ENCODE measurements at places on chromosomes 6 and 20. TPM values are rescaled to one million over a fixed set of nuclear protein-coding genes. Genes with fewer than 3 reads are reported as not detected.

DNA sequence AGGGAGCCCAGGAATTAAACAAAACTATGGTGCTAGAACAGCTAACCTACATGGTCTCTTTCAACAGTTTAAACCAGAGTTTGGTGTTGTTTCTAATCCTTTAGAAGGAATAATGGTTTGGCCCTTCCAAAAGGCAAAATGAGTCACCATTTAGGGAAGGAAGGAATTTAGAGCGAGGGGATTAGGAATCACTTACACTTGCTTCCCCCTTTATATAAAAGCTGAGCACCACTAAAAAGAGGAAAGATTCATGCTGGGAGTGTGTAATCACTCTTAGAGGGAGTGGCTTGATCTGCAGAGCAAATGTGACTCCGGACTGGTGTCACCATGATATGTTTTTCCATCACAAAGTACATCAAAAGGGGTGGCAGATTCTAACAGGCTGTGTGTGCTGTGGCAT lies 63.6 kb downstream of the F13A1 start:
- DNase-seq, result no peak

DNA sequence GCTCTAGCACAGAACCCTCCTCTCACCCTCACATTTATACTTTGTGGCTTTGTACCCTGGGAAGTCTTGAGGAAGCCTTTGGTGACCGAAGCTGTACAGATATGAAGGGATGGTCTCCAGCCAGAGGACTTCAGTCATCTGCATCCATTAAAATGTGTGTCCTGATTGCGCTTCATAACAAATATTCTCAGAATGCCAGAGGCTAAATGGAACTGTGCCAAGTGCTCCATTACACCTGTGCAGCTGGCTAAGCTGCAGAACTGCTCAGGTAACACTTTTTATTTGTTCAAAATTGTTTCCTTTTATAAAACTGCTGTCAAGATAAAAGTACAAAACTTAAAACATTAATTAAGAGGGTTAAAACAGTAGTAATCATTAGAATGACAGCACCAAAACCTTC lies 22.3 kb downstream of the TPBG start:
- DNase-seq, result no peak

DNA sequence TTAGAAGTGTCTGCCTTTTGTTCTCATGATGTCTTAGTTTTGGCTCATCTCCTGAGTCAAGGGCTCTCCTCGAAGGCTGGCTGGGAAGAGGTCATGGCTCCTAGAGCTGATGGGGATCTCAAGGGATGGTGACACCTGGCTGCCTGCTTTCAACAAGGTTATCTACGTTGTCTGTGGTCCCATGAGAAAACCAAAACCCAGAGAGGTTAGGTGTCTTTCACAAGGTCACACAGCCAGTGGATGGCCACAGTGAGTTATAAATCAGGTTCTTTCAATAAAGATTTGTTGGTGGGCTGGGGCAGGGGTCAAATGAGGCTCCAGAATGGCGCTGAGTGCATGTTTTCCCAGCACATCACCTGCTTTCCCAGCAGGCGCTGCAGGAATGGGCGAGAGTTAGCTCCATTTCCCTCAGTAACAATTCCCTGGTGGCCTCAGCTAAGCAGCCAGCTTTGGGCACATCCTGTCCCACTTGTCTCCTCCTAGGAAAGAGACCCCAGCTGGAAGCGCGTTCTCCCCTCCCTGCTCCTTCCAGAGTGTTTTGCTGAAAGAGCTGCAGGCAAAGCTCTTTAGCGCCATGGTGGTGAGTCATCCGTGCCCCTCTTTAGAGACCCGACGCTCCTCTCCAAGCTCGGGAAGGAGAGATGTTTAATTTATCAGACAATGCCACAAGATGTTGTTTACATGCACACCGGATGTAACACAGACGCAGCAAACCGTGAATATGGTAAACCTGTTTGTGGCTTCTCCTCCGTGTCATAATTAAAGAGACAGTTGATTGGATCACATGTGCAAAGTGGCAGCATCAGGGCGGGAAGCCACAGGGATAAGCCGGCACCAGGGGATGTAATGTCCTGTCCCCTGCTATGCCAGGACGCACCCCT lies 109.7 kb downstream of the LRFN2 start:
- no peak for DNase-seq

RIMS1 gene
- total RNA-seq, result 1.3 TPM

GRCh38 chr20:48128436-48128835 lies 343.2 kb upstream of the SULF2 start:
- no peak for DNase-seq

DNA sequence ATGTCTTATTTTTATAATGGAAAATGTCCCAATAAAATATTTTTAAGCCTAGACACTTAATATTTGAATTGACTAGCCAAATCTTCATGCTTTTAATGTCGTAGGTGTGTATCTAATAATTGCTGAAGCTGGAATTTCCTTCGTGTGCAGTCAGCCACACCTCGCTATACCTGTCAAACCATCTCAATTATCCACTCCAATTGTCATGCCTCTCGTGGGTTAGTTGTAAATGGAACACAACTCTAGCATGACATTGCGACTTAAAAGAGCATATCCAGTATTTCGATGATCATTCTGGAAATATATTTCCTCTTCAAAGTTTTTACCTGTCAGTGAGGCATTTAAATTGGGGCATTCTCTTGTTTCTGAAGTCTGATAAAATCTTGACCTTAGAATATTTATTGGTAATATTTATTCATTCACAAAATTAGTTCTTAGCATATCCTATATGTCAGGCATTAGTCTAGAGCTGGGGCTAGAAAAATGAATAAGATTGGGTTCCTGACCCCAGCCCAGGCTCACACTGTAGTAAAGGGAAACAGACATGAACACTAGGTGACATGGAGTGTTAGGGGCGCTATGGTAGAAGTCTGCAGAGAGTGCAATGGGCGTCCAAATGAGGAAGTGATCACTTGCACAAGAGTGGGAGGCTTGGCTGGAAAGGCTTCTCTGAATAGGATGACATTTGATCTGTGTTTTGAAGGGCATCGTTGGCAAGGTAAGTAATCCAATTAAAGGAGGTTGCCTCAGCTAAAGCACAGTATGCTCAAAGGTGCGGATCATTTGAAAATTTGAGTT lies 11.0 kb upstream of the CFAP206 start:
- DNase-seq, result no peak

PACSIN1 gene
- 10.8 TPM for total RNA-seq

- no peak for DNase-seq
Observed at GRCh38 chr6:91281901-91282300, 695.0 kb upstream of the MAP3K7 start.

DNA sequence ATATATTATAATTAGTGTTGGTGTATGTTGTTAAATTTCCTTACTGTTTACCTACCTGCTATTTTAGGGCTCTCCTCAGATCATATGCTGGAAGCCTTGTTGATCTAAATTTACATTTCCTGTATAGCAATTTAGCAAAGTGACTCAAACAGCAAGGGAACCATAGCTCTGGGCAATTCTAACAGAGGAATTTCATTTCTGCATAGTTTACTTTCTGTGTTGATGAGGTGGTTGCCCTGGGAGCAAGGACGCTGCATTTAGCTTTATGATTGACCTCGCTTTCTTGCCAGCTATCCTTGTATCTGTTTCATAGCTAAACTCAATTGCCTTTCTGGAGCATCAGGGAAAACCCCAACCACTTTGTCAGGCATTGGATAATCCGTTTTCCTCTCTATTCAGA lies 810.8 kb downstream of the GRIK2 start:
- DNase-seq, result no peak

PDE10A gene
- 15.7 TPM for total RNA-seq

DNA sequence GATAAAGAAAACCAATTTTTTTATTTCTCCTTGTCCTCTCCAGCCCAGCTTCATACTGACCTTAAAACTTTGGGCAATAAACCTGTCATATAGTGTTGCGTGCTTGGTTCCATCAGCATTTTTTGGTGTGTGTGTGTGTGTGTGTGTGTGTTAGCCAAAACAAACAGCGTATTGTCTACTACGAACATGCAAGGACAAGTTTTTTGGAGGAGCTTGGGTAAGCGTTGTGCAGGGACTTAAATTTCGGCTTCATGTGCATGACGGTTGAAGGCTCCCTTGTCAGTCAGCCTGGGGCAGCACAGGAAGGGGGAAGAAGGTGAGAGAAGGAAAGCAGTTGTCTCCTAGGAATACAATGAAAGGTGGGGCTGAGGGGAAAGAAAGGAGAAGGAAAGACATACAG lies 62.0 kb upstream of the PAX1 start:
- no peak for DNase-seq

CFB gene
- total RNA-seq, result 8.8 TPM

- no peak for DNase-seq
Observed at GRCh38 chr6:43671801-43672690, 15.5 kb downstream of the MRPS18A start.

- DNase-seq, result no peak
Observed at GRCh38 chr20:35296101-35296554, 3.9 kb upstream of the FAM83C start.

- no peak for DNase-seq
Observed at GRCh38 chr6:35973670-35974222, 50.7 kb downstream of the SLC26A8 start.

RIPPLY2 gene
- not detected for total RNA-seq

CST7 gene
- 1.4 TPM for total RNA-seq

DNA sequence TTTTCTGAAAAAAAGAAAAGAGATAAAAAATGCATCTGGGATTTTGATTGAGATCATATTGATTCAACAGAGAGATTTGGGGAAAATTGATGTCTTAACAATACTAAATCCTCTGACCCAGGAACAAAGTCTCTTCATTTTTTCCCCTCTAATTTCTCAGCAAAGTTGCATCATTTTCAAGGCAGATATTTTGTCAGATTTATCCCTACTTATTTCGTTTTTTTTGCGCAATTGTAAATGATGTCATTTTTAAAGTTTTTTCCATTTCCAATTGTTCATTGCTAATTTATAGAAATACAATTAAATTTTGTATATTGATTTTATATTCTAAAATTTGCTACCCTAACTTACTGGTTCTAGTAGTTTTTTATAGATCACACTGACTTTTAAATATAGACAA lies 97.7 kb upstream of the TMEM170B start:
- DNase-seq, result no peak

GRCh38 chr6:105990151-105990550 lies 96.0 kb upstream of the PRDM1 start:
- DNase-seq, result no peak

- DNase-seq, result no peak
Observed at GRCh38 chr6:158475344-158476302, 84.3 kb upstream of the TMEM181 start.

ITPR3 gene
- total RNA-seq, result 8.0 TPM

ZSCAN16 gene
- 2.2 TPM for total RNA-seq

DNA sequence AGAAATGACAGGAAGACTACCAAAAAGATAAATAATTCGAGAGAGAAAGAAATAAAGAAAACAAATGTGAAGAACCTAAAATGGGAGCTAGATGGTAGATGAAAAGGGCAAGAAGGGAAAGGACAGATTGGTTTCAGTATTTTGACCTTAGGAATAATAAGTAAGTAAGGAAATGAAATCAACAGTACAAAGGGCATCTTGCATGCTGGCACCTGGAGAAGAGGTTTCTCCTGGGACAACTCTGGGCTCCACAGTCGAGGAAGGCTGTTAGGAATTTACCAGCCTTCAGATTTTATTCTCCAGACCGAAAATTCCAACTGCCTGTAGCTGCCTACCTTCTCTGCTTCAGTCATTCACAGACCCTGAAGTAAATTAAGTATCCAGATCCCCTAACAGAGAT lies 80.5 kb downstream of the SMLR1 start:
- DNase-seq, result no peak

ULBP3 gene
- total RNA-seq, result 1.4 TPM

SERPINB1 gene
- total RNA-seq, result 27.5 TPM

DNA sequence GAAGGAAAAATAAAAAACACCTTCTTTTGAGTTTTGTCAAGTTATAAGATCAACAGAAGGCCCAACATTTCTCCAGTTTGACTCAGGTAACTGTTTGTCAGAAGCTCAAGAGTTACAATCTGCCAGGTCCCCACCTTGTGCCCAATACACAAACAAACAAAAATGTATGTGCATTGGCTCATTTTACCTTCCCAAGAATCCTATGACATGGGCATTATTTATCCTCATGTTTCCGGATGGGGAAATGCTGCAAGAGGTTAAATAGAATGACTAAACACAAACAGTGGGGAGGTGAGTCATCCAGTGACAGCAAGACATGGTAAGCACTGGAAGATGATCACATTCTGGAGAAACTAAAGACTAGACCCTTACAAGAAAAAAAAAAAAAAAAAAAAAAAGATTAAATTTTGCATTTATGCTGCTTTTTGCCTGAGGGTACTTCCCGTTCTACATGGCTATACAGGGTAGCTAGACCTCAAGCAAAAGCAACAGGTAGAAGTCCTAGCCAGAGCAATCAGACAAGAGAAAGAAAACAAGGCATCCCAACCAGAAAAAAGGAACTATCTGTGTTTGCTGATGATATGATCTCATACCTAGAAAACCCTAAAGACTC lies 23.6 kb upstream of the ANKRD60 start:
- DNase-seq, result no peak

DNA sequence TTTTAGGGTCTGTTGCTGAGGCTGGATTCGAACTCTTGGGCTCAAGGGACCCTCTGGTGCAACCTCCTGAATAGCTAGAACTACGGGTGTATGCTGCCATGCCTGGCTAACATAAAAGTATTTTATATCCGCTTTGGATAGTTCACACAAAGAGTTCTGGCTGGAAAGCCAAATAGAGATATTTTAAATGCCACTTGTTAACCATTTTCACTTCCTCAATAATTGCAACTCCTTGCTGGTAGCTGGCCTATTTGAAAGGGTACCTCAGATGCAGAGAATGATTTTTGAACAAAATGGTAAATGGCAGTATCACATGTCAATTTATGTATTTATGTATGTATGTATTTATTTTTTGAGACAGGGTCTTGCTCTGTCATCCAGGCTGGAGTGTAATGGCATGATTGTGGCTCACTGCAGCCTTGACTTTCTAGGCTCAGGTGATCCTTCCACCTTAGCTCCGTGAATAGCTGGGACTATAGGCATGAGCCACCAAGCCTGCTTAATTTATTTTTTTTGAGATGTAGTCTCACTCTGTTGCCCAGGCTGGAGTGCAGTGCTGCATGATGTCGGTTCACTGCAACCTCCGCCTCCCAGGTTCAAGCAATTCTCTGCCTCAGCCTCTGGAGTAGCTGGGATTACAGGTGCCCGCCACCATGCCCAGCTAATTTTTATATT lies 12.9 kb upstream of the JARID2 start:
- DNase-seq, result no peak

RUNX2 gene
- total RNA-seq, result 0.43 TPM

ZSCAN12 gene
- 2.4 TPM for total RNA-seq

VNN1 gene
- 2.2 TPM for total RNA-seq

DNA sequence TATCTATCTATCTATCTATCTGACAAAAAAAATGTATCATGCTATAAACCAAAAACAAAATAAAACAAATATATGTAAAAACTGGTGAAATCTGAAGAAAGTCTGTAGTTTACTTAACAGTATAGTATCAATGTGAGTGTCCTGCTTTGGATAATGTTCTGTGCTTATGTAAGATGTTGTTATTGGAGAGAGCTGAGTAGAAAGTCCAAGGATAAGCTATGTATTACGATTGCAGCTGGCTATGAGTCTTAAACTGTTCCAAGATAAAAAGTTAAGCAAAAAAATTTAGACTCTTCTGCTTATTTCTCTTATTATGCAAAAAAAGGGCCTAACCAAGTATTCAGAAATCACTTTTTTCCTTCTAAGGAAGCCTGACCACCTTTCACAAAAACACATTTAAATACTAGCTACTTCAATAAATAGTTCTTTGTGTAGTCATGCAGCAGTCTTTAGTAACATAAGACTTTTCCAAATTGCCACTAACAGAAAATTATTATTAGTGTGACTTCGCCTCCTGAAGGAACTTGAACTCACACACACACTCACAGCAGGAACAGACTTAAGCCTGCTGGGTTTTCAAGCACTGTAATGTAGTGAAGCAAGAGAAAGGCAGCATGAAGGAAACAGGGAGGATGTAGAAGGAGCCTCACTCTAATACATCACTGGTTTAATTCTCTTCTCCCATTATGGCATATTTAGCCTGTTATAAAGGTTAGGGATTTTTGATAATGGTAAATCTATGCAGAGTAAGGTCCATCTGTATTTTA lies 265.8 kb upstream of the GJE1 start:
- DNase-seq, result no peak
